ENCODE measurements at places on chromosomes 7 and 10. TPM values are rescaled to one million over a fixed set of nuclear protein-coding genes. Genes with fewer than 3 reads are reported as not detected.

The PIK3CG gene
- 50.5 TPM for total RNA-seq

The NYAP1 gene
- 0.12 TPM for total RNA-seq

The RBM20 gene
- total RNA-seq, result 0.07 TPM

The SEC23IP gene
- 62.9 TPM for total RNA-seq

The C10orf62 gene
- total RNA-seq, result not detected

The OR2A12 gene
- total RNA-seq, result not detected

The NKX1-2 gene
- not detected for total RNA-seq

The WEE2 gene
- total RNA-seq, result not detected

The R3HCC1L gene
- 17.4 TPM for total RNA-seq

The SH2D4B gene
- 0.09 TPM for total RNA-seq

The GPER1 gene
- not detected for total RNA-seq

The MRC1 gene
- not detected for total RNA-seq

The PAPOLB gene
- 0.06 TPM for total RNA-seq

The NEURL1 gene
- total RNA-seq, result 2.2 TPM

The PDLIM1 gene
- 4.8 TPM for total RNA-seq

The PRPS1L1 gene
- total RNA-seq, result not detected

The CYP26A1 gene
- not detected for total RNA-seq

The NXPH1 gene
- total RNA-seq, result not detected

The APBB1IP gene
- total RNA-seq, result 73.2 TPM

The SLC26A4 gene
- 15.4 TPM for total RNA-seq

The ARHGAP19 gene
- 48.3 TPM for total RNA-seq

The NSMCE4A gene
- total RNA-seq, result 60.3 TPM

The LBX1 gene
- total RNA-seq, result not detected

The ASB4 gene
- not detected for total RNA-seq

The CRYGN gene
- total RNA-seq, result not detected

The SLC25A28 gene
- total RNA-seq, result 89.5 TPM

The PURB gene
- 33.4 TPM for total RNA-seq

The SPDYE1 gene
- total RNA-seq, result 0.20 TPM

The ZNF804B gene
- not detected for total RNA-seq

The GNG11 gene
- not detected for total RNA-seq

The LIPJ gene
- not detected for total RNA-seq

The CNPY4 gene
- total RNA-seq, result 27.3 TPM

The SPDYE9 gene
- not detected for total RNA-seq

The PROSER2 gene
- 0.23 TPM for total RNA-seq

The TRIL gene
- total RNA-seq, result 0.05 TPM

The DCLRE1C gene
- 29.2 TPM for total RNA-seq

The ZP3 gene
- 0.94 TPM for total RNA-seq

The SPDYE5 gene
- not detected for total RNA-seq

The SYNPO2L gene
- total RNA-seq, result 0.06 TPM

The TNKS2 gene
- total RNA-seq, result 26.6 TPM

The CCL26 gene
- total RNA-seq, result not detected

The FASTK gene
- 79.5 TPM for total RNA-seq

The ACHE gene
- total RNA-seq, result 0.23 TPM

The CCL24 gene
- not detected for total RNA-seq

The SPDYE2B gene
- not detected for total RNA-seq

The OPN4 gene
- not detected for total RNA-seq

The ABCC2 gene
- total RNA-seq, result 0.85 TPM

The CRPPA gene
- total RNA-seq, result 1.2 TPM

The SPOCK2 gene
- 51.9 TPM for total RNA-seq

The FGL2 gene
- 9.9 TPM for total RNA-seq

The SLC39A12 gene
- not detected for total RNA-seq

The UNC5B gene
- total RNA-seq, result 0.06 TPM

The INA gene
- 0.09 TPM for total RNA-seq

The PTEN gene
- total RNA-seq, result 73.7 TPM

The PRSS37 gene
- not detected for total RNA-seq

The UCN3 gene
- total RNA-seq, result not detected

The MSMB gene
- not detected for total RNA-seq

The C10orf67 gene
- not detected for total RNA-seq

The NAT16 gene
- total RNA-seq, result not detected

Data from activated CD8-positive, alpha-beta memory T cell treated with anti-CD3 and anti-CD28 coated beads, Interleukin-2, amount 10 ng/mL, durations not matched to agents 7 days and 5 days (primary cell).